GM23338 (cell line): ENCODE measurements at places on chromosomes 5 and 9. TPM values are rescaled to one million over a fixed set of nuclear protein-coding genes. Genes with fewer than 3 reads are reported as not detected.

GRCh38 chr9:86637515-86637914, 283.3 kb upstream of the TUT7 start:
- DNase-seq: peak; percentile 88

- peak; percentile 27 for DNase-seq
Observed at GRCh38 chr9:129988607-129989361, 54.2 kb downstream of the FNBP1 start.

DNA sequence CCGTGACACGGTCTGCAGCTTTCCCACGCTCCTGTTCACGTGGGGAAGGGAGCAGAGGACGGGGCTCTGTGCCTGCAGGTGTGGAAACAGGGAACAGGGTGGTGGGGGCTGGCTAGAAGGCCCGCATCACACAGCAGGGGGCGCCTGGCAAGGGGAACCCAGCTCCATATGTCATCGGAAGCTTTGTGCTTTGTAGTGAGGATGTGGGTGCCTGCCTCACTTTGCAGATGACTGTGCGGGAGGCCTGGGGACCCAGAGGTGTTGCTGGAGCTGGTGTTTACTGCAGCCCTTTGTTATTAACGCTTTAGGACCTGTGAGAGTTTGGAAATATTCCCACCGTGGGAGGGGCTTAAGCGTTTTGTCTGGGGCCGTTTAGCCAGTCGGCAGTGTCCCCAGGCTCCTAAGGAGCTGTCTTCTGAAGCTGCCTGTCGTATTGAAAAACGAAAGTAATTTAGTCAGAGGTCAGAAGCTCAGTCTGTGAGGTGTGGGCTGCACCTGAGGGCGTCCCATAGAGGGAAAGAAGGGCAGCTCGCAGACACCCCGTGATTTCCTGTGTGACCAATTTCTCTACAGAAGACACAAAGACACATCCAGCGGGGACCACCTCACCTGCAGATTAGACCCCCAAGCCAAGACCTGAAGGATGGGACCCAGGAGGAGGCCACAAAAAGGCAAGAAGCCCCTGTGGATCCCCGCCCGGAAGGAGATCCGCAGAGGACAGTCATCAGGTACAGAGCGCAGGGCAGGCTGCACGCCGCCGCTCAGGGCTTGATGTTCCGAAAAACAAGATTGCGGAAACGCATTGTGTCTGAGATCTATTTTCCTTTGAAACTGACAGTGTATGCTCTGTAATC, 9.1 kb downstream of the MAN1B1 start:
- DNase-seq: peak; percentile 29

Gene MAMDC2
- total RNA-seq: 13.7 and 19.6 TPM in 2 replicates

Gene PCDHGA5
- 2.9 and 3.1 TPM in 2 replicates for total RNA-seq

DNA sequence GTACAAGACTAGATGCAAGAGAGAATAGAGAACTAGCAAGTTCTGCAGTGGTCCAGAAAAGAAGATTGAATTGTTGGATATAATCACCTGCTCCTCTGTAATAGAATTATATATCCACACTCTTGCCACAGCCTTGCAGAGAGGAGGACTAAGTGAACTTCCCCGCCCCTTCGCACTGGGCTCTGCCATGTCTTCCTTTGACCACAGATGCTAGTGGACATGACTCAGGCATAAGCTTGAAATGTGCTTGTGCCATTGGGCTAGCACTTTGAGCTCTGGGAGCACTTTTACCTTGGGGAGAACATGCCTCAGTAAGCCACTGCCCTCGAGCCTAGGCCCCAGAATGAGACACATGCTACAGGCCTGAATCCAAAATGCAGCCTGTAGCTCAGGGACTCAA, 113.5 kb upstream of the RASA1 start:
- DNase-seq: no peak

Gene PCDHA10
- total RNA-seq: 11.6 and 12.2 TPM in 2 replicates

- no peak for DNase-seq
Observed at GRCh38 chr5:2556375-2556966, 195.0 kb downstream of the IRX2 start.

- DNase-seq: no peak
Observed at GRCh38 chr5:102313912-102314311, 17.8 kb upstream of the SLCO4C1 start.

GRCh38 chr5:67960939-67961338, 254.6 kb upstream of the PIK3R1 start:
- DNase-seq: no peak

DNA sequence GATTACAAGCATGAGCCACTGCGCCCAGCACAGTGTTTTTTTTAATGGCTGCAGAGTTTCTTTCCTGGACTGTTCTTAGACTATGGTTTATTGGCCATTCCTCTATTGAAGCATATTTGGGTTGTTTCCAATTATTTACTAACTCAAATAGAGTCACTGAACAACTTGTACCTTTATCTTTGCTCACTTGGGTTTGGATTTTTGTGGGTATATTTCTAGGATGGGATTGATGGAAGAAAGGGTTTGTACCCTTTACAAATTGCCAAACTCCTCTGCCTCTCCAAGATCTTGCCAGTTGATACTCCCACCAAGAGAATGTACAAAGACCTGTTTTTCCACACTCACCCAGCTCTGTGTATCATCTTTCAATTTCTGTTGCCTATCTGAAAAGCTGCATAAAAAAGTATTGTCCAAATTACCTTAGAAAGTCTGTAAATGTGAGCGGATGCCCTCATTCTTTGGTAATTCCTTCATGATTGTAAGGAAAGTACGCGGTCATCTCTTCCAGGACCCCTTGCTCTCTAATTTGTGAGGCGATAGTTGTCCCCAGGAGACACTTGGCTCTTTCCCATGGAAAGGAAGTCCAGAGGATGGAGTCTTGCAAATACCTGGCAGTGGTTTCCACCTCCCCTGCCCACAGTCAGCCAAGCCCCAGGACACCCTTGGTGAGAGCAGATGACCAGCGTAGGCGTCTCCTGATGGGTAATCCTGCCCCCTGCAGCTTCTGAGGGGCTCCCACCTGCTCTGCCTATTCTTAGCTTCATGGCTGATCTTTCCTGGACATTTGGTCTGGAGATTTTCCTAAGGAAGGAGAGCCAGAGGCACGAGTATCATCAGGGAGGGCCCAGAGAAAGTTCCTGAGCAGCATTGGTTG, 33.0 kb downstream of the ARHGEF37 start:
- DNase-seq: no peak

Gene CDC26
- total RNA-seq: 34.9 and 45.1 TPM in 2 replicates

Gene LHX3
- not detected in 2 replicates for total RNA-seq

DNA sequence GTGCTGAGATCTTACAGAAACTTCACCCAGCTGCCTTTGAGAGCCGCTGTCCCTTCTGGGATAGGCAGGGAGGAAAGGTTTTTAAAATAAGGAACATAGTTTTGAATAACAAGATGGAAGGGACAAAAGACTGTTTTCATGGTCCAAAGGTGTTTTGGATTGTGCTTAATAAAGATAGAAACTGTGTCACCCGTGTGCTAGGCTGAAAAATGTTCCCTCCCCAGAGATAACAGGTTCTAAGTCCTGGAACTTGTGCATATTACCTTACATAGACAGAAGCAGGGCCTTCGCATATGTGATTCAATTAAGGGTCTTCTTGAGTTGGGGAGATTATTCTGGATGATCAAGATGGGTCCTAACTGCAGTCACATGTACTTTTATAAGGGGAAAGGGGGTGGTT, 1.9 kb upstream of the CEMIP2 start:
- DNase-seq: no peak

DNA sequence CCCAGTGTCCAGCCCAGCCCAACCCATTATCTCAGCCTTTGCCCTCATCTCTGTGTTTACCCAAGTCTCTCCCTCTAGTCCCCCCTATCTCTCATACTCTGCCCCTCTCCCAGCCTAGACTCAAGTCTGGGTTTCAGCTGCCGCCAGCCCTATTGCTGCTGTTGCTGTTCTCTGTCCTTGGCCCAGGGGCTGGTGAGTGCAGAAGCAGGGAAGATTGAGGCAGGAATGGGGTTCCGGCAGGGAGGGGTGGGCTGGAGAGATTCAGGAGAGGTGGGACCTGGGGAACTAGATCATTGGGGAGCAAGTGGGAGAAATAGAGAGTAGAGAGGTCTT, 702 bp downstream of the TMEM8B start:
- no peak for DNase-seq

DNA sequence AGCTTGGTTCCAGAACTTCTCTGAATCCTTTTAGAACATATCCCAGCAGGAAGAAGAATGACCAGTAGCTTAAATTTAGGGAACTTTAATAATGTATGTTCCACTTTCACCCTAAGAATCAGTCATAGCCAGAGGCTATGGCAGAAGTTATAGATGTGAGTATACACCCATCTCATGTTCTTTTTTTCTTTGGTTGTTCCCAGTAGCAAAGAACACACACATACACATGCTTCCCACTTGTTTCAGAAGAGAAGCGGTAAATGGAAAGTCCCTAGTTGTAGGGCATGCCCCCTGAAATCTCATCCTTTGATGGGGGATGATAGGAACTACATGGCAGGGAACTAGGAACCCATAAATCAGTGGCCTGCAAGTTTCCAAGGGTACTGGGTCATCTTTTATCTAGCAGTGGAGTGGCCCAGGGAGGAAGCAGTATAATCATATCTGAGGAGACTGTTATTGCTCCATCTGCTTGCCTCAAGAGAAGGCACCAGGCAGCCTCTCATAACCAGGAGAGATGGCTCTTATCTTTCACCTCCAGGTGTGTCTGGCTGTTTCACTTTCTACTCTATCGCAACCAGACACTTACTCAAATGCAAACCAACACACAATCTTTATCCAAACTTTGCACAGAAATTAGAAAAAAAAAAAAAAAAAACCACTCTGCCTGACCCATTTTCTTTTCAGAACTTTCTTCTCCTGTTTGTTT, 109.5 kb downstream of the SNCAIP start:
- DNase-seq: no peak

DNA sequence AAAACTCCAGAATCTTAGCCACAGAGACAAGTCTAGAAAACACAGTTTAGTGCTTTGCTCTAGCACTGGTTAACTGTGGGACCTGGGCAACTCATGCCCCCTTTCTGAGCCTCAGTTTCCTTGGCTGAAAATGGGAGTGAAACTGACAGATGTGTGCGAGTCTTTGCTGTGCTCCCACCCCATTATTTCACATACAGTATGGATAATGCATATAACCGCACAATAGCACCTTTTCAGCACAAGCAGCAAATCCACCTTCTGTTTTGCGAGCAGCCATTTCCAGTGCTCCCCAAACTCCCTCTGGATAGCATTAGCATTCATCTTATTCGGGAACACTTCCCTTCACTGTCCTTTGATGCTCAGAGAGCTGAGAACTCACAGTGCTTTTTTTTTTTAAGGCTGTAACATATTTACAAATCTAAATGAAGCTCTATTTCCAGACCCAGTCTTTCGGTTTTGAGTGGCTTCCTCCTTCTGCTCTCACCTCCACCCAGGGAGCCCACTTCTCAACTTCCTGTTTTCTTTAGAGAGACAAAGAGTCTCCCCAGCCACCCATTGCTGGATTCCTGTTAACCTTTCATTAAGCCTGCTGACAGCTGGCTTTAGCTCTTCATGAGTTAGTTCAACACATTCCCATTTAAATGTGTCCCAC, 49.2 kb downstream of the TIMD4 start:
- DNase-seq: peak; percentile 95

Gene PCDHB15
- 8.0 and 12.1 TPM in 2 replicates for total RNA-seq

DNA sequence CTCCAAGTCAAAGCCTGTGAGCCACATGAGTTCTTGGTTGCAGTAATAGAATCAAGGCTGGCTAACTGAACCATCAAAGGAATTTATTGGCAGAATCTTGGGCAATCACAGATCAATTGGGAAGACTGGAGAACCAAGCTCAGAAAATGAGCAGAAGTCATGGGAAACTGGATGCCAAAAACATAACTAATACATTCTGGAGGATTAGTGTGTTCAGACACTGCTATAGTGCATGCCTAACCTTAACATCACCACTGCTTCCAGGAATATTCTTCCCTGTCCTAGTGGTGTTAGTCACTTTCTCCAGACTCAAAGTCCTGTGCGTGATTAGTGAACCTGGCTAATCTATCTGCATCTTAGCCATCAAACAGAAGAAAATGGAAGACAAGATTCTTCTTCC, 843.7 kb downstream of the EFNA5 start:
- no peak for DNase-seq

Gene CAAP1
- total RNA-seq: 47.9 and 57.9 TPM in 2 replicates

DNA sequence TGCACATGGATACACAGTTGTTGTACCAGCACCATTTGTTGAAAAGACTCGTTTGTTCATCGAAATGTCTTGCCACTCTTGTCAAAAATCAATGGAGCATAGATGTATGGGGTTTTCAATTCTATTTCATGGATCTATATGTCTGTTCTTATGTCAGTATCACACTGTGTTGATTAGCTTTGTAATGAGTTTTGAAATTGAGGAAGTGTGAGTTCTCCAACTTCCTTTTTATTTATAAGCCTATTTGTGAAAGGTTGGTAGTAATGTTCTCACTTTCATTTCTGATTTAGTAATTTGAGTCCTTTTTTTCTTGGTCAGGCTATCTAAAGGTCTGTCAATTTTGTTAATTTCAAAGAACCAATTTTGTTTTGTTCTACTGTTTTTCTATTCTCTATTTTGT, 26.1 kb downstream of the ZNF510 start:
- no peak for DNase-seq

GRCh38 chr9:68567565-68567964, 26.9 kb upstream of the TMEM252 start:
- no peak for DNase-seq

DNA sequence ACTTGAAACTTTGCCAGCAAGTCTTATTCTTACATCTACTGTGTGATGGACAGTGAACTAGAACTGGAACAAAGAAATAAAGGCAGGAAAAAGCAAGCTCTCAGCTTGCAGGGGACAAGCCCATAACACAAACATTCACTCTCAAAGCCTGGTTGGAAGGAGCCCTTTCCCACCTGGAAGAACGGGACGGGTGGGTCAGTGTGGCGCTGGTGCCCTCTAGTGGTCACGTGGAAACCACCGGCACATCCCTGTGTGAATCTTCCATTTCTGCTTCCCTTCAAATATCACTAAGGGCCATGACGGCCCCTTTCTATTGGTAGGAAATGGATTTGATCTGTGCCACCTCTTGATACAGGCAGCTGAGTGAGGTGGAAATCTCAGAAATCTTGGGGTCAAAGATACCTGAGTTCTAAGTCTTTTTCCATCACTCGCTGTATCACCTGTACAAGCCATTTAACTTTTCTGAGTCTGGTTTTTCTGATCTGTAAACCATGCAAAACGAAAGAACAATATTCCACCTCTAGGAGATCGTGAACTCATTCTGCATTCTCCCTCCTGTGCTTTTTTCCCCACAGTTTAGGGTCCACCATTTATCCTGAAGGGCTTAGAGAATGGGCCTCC, 211.6 kb downstream of the MSX2 start:
- peak; percentile 86 for DNase-seq

Gene ZNG1F
- 7.7 and 13.3 TPM in 2 replicates for total RNA-seq

DNA sequence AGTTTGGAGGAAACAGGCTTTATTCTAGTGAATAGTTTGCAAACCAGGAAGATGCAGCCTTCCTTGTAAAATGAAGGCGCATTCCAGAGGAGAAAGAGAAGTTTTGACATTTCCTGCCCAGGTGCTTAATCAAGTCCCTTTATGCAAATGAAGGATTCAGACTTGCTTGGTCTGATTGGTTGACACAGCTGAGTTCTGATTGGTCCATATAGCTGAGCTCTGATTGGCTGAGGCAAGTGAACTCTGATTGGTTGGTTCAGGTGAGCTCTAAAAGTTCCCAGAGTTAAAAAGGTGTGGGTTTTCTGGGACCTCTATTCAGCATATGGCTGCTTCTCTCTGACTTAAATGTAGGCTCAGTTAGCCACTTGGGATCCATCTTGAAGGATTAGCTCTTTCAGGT, 151.0 kb downstream of the CACNA1B start:
- peak; percentile 51 for DNase-seq

Gene MEIKIN
- not detected in 2 replicates for total RNA-seq

Gene CTXN3
- total RNA-seq: not detected in 2 replicates

GRCh38 chr5:1975898-1976765, 93.4 kb upstream of the IRX4 start:
- DNase-seq: no peak
